Mucosa of descending colon (tissue), 3 donors: ENCODE measurements at places on chromosomes 13 and 19.

DNA sequence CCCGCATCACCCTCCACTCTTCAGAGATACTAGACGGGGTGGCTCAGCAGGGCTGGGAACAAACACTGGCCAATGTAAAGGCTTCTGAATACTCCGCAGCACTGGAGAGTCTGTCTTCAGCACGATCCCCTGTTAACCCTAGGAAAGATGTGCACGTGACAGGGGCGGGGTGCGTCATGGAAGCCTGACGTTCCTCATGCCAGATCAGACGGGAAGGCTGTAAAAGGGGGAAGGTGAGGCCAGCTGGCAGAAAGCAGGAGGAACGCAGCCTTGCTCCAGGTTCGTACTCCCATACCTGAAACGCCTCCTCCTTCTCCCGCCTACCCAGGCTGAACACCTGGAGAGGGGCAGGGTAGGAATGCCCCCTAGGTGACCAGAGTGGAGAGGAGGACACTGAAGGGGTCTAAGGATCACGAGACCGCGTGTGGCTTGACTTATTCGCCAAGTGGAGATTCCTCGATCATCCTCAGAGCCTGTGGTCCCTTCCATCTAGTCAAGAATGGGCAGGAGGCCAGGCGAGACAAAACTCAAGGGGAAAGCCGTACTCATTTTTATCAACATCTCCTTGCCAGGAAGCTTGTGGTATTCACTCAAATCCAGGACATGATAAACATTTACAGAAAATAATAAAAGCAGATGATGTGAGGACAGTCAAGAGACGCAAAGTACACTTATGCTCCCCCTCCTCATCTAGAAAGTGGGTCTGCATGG is 18.2 kb upstream of the FFAR2 start:
- DNase-seq, result peak; percentile 85

DNA sequence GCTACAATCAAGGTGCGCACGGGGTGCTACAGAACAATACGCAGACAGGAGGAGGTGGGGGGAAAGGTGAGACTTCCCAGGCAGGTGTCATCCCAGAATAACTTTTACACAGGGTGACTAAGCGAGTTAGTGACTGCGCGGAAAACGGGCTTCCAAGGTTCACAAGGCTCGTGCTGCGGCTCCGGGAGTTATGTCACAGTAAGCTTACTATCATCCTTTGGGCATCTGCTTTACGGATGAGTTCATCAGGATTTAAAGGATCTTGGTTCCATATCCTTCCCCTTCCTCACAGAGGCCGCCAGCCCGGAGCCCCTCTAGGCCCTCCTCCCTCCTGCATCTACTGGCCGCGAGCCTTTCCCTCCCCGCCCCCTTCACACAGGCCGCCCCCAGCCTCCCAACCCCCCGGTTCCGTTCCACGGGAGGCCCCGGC is 474 bp upstream of the IFT88 start:
- DNase-seq, result peak; percentile 71

DNA sequence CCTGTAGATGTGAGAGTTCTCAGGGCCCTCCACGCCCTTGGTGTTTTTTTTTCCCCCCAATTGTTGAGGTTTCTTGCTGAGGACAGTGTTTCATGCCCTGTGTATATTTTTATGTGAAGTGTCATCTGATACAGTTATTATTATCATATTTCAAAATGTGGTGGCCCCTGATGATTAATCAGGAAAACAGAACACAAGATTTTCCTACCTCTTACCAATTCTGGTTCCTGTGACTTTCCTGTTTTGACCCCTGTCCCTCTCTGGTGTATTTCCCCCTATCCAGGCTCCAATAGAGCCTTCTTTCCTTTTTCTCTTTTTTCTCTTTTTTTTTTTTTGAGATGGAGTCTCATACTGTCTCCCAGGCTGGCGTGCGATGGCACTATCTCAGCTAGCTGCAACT is 642 bp downstream of the PSG8 start:
- DNase-seq, result no peak

GRCh38 chr13:90197722-90198121 is 1149.8 kb upstream of the MIR17HG start:
- no peak for DNase-seq

DNA sequence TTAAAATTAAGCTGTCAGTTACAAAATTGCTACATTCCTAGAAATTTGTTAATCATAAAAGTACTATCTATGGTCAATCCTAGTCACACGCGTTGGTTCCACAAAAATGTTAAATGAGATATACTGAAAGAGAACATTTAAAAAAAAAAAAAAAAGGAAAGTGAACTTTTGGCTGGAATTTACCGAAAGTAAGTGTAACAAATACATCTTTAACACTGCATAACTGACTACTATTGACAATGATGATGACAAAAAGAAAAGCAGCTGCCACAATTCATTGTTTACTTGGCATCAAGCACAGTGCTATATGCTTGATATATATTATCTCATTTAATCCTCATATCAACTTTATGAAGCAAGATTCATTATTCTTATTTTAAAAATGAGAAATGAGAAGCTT is 19.8 kb upstream of the POU4F1 start:
- no peak for DNase-seq

DNA sequence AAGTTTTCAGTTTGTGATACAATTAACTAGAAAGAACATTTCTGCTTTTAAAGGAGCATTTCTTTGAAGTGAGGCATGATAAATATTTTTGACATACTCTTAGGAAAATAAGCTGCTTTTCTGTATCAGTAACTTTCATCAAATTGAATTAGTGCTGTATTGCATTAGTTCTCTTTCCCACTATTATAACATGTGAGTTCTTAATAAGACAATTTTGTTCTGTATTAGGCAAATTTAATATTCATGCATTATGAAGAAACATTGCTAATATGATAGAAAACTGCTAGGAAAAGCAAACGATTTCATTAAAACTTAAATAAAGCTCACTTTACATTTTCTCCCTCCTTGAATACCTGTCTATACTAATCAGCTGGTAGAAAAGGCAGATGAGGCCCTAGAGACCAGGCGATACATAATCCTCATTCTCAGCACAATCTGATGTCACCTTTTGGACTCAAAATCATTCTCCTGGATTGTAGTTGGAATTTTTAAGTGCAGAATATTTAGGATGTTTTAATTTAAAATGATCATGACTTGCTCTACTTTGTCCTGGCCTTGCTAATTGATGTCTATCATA is 1636.8 kb downstream of the PCDH9 start:
- DNase-seq, result no peak

DNA sequence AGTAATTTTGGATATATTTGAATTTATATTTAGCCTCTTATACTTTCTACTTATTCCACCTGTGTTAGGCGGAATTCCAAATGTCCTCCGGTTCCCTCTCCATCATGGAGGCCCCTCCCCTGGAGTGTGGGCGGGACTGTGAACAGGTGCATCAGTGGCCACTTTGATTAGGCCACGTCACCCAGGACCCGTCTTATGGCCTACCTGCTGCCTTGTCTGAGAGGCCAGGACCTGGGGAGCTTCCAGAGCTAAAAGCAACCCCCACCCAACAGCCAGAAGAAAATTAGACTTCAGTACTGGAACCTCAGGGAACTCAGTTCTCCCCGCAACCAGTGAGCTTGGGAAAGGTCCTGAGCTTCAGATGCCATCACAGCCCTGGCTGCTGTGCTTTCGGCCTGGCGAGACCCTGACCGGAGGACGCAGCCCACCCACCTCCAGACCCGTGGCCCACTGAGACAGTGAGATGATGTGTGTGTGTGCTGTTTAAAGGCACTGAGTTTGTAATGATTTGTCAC is 200.2 kb upstream of the SOX1 start:
- no peak for DNase-seq

DNA sequence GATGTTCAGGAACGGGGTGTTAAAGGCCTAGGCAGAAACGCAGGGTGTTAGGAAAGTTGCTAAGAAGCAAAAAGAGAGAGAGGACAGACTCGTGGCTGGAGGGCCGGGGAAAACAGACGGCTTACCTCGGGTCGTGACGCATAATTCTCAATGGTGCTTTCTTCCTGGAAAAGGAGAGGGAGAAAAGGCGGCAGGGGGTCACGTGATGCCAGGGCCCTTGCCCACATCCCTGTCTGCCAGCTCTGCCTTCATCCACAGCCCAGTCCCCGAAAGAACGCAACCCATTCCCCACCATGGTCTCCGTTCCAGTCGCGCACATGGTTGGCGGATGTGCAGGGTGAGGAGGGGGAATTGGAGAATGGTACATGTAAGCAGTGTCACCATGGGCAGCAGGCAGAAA is 1.6 kb downstream of the KRTDAP start:
- no peak for DNase-seq

DNA sequence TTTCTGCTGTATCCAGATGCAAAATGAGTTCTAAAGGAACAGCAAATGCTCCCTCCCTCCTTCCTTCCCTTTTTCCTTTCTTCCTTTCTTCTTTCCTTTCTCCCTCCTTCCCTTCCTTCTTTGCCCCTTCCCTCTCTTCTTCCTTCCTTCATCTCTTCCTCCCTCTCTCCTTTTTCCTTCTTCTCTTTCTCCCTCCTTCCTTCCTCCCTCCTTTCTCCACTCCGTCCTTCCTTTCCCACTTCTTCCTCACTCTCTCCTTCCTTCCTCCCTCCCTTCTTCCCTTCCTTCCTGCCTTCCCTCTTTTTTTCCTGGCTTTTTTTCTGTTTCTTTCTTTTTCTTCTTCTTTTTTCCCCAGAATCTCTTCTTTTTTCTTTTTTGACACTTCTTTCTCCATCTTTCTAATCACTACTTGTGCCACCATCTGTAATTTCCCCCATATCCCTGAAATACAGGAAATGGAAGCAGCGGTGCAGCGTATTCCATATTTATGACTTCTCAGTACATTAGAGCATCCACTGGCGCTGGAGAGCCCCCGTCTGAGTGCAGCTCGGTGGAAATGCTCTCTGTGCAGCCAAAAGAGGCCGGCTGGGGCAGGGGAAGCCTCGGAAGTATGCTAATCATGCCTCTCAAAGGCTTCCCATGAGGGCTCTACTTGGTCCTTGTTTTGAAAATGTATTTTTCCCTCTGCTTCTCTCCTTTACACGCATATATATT is 275.6 kb downstream of the TSHZ3 start:
- DNase-seq, result no peak

- peak; percentile 91 for DNase-seq
Observed at GRCh38 chr19:18428787-18429674, 8.9 kb downstream of the ISYNA1 start.

DNA sequence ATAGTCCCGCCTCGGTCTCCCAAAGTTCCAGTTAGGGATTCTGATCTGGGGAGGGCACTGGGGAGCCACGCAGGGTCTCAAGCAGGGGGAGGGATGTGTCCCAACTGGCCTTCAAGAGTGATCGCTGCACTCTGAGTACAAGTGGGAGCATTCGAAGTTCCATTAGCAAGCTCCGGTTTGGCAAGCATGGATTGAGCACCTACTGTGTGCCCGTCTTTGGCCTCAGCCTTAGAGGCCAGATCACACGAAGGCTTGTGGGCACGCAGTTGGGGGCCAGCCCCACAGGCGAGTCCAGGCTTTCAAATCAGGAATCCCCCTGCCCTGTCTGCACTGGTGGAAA is 32.1 kb upstream of the TCF3 start:
- no peak for DNase-seq

DNA sequence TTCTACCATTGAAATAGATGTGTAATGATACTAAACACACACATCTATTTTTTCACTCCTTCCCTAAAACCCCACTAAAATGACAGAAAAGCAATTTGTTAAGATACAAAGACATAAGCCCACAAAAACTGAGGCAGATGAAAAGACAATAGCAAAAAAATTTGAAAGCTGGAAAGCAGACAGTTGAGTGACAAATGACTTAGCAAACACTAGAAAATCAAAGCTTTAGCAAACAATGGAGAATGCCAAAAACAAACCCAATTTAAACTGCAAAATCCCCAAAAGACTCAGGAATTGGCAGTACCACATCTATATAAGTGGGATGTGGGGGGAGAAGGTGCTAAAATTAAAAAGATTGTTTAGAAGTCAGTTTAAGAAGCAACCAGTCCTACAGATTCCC is 9.5 kb downstream of the TSC22D1 start:
- no peak for DNase-seq

DNA sequence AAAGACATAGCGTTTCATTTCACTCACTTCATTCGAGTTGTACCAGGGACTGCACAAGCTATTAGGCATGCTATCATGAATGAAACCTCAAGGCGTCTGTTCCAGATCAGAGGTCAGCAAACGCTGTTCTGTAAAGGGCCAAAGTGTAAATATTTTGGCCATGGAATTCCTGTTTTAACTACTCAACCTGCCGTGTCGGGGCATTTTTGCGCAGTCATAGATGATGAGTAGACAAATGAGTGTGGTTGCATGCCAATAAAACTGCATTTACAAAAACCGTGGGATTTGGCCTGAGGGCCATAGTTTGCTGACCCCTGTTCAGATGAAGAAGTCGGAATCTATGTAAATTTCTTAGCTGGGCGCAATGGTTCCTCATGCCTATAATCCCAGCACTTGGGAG is 6.5 kb downstream of the INSR start:
- no peak for DNase-seq

- no peak for DNase-seq
Observed at GRCh38 chr13:104105418-104106355, 1039.5 kb upstream of the SLC10A2 start.

GRCh38 chr13:106038752-106039151 is 496.7 kb downstream of the EFNB2 start:
- no peak for DNase-seq

DNA sequence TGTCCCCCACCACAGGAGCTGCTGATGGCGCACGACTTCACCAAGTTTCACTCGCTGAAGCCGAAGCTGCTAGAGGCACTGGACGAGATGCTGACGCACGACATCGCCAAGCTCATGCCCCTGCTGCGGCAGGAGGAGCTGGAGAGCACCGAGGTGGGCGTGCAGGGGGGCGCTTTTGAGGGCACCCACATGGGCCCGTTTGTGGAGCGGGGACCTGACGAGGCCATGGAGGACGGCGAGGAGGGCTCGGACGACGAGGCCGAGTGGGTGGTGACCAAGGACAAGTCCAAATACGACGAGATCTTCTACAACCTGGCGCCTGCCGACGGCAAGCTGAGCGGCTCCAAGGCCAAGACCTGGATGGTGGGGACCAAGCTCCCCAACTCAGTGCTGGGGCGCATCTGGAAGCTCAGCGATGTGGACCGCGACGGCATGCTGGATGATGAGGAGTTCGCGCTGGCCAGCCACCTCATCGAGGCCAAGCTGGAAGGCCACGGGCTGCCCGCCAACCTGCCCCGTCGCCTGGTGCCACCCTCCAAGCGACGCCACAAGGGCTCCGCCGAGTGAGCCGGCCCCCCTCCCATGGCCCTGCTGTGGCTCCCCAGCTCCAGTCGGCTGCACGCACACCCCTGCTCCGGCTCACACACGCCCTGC is 4.4 kb upstream of the NOP53 start:
- no peak for DNase-seq

GRCh38 chr19:53818756-53819155 is 5.4 kb downstream of the NLRP12 start:
- DNase-seq, result no peak

DNA sequence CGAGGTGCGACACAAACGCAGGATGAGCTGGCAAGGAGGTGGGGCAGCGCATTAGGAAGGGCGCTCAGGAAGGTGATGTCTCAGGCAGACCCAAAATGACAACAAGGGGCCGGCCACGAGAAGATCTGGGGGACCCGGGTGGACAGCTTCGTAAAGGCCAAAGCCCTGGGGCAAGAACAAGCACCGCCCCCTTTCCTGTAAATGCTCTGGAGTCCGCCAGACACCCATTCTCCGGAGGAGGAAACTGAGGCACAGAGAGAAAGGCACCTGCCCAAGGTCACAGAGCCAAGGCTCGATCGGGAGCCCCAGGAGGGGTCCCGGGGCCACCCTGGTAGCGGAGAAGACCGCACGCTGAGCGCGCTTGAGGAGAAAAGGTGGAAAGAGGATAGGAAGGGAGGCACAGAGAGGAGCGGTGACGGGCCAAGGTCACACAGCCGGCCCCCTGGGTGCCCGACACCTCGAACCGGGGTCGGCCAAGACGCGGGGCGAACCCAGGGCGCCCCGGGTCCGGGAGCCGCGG is 571 bp downstream of the SAFB2 start:
- peak; percentile 64 for DNase-seq
